T-cell (primary cell): ENCODE measurements at places on chromosomes 3 and 15.

DNA sequence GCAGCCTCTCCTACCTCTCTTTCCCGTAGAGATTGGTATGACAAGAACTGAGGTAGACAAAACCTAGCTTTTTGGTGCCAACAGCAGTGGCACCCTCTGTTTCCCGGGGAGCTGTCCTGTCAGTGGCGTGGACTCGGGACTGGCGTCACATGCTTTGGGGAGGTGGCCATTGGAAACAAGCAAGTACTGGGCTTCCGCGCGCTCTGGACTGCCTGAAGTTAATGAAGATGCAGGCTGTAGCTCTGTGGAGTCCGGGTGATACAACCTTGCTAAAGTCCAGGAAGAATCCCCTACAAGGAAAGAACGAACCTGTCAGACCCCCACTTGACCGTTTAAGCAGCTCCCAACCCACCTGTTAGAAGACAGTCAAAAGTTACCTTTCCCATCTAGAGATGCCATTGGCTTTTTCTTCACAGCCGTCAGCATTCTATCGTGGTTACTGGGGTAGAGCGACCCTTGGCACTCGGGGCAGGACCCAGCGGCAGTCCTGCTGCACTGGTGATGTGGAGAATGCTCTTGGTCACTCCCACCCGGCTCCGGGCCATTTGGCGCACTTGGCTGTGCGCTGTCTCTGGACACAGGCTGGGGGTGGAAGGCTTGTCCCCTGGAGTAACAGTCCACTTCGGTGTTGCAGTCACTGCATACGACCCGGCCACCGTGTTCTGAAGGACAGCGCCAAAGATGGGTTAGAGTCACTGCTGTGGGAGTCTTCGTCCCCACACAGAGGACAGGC is 120.5 kb downstream of the LRIG1 start:
- no peak for DNase-seq

DNA sequence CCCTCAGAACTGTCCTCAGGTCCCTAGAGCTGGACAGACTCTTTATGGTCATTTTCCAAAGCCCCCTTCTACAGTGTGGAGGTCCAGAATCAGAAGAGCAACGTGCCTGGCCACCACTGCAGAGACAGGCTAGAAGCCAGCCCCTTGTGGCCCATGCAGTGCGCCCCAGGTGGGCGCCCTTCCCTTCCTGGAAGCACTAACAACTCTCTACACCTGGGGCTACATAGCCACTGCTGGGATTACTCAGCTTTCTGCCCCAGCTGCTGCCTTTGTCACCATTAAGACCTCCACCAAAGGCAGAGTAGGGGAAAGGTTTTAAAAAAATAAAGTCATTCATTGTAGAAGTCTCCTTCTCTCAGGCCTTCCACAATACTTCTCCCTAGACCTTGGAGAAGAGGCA is 2.3 kb downstream of the RASGRP1 start:
- no peak for DNase-seq

- DNase-seq = no peak
These were observed 4.0 kb upstream of the DZIP1L start for GRCh38 chr3:138119423-138119766.

DNA sequence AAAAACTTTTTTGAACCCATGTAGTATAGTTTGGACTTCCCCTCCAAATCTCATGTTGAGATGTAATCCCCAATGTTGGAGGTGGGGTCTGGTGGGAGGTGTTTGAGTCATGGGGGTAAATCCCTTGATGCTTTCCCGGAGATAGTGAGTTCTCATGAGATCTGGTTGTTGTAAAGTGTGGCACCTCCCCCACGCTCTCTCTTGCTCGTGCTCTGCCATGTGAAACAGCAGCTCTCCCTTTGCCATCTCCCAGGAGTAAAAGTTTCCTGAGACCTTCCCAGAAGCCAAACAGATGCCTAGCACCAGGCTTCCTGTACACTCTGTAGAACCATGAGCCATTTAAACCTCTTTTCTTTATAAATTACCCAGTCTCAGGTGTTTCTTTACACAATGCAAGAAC is 16.0 kb upstream of the RNU6-1 start:
- no peak for DNase-seq

DNA sequence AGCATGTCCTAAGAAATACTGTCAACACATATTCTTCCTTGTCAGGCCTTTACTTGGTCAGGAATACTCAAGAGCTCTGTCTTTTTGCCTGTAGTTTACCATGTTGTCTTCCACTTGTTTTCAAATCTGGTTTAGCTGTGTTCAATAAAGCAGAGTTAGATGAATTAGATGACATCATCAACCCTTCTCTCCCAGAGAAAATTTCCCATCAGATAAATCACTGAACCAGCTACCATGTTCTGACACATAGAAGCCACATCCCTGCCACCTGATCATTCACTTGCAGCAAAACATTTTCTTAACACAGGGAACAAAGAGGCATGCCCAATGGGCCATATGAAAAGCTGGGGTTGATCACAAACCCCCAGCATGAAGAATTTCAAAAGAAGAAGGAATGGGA is 42.1 kb downstream of the TERC start:
- DNase-seq = no peak

GRCh38 chr3:142211034-142211433 is 14.4 kb downstream of the GK5 start:
- DNase-seq = no peak

- no peak for DNase-seq
These were observed 38.5 kb upstream of the C15orf39 start for GRCh38 chr15:75163150-75163564.

- no peak for DNase-seq
These were observed 407.6 kb downstream of the ZIC1 start for GRCh38 chr3:147816752-147817151.

DNA sequence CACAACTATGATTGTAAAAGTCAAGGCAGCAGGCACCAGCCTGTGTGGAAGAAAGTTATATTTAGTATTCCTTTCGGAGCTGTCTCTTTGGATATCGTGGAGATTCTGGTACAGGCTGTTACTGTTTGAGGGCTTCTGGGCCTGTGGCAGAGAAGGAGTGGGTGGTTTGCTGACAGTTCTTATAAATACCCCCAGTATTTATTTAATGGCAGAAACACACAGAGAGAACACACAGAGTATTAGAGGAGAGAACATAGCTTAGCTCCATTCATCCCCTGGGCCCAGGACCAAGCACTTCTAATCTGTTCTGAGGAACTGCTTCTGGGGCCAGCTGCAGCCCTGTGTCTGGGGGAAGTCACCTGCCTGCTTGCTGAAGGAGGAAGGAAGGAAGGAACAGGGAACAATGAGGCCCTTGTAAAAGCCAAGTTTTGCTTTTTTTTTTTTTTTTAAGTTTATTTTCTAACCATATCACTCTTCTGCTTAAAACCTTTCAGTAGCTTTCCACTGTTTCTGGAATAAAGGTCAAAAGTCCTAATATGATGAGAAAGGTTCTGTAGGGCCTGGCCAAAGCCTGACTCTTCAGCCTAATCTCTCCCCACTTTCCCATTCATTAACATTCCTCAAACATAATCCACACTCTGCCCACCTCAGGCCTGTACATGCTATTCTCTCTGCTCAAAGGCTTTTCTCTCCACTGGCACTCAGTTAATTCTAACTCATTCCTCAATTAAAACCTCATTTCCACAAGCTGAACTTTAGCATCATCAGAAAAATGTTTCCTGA is 11.8 kb upstream of the PP2D1 start:
- no peak for DNase-seq

- no peak for DNase-seq
These were observed 54.3 kb downstream of the AAGAB start for GRCh38 chr15:67199881-67200763.

DNA sequence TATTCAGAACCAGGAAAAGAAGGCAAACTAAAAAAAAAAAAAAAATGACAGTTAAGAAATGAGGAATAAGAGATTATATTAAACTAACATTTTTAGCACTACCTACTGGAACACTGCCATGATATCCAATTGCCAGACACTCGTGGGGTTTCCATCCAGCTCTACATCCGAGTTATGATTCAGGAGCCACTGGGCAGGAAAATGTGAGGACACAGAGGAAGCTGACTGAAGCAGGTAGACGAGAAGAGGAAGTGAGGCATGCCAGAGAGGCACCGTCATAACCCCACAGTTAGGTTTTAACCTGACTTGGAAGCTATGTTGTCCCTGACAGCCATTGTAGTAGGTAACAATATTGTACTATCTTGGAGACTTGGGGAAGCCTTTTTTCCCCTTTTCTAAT is 495.0 kb downstream of the NLGN1 start:
- DNase-seq = no peak

- DNase-seq = no peak
These were observed 651 bp downstream of the ACTC1 start for GRCh38 chr15:34794590-34795206.
